A375 (cell line): ENCODE measurements at places on chromosomes 4 and X. TPM values are rescaled to one million over a fixed set of nuclear protein-coding genes. Genes with fewer than 3 reads are reported as not detected.

The GABRB1 gene
- not detected in 2 replicates for total RNA-seq

The MAGEA9B gene
- not detected in 2 replicates for total RNA-seq

The NHS gene
- 9.5 and 11.5 TPM in 2 replicates for total RNA-seq

The USP27X gene
- total RNA-seq, result 0.68 and 1.6 TPM in 2 replicates

The S100P gene
- total RNA-seq, result 10.4 and 20.1 TPM in 2 replicates

The ETDA gene
- total RNA-seq, result not detected in 2 replicates

The GLOD5 gene
- not detected in 2 replicates for total RNA-seq

The RS1 gene
- not detected in 2 replicates for total RNA-seq

The TRIM75 gene
- total RNA-seq, result not detected in 2 replicates

The HPF1 gene
- 13.4 and 15.6 TPM in 2 replicates for total RNA-seq

The LDB2 gene
- total RNA-seq, result not detected in 2 replicates

The CT45A10 gene
- 51.5 and 62.2 TPM in 2 replicates for total RNA-seq

The HCCS gene
- total RNA-seq, result 40.0 and 45.2 TPM in 2 replicates

The GC gene
- total RNA-seq, result not detected in 2 replicates

The UGT2B11 gene
- not detected in 2 replicates for total RNA-seq

The CACNA1F gene
- total RNA-seq, result not detected in 2 replicates

The TSPAN7 gene
- total RNA-seq, result not detected in 2 replicates

The CPZ gene
- 0.16 TPM in 1 of 2 replicates, not detected in the other for total RNA-seq

The HPGD gene
- not detected in 2 replicates for total RNA-seq

The PRDM5 gene
- 2.1 and 3.2 TPM in 2 replicates for total RNA-seq

The PCDH19 gene
- total RNA-seq, result under 0.01 TPM in 1 of 2 replicates, not detected in the other

The ASB12 gene
- not detected in 2 replicates for total RNA-seq

The MAOB gene
- total RNA-seq, result 0.08 TPM in 1 of 2 replicates, not detected in the other

The TGIF2LX gene
- total RNA-seq, result not detected in 2 replicates

The CXCL1 gene
- 31.6 and 32.4 TPM in 2 replicates for total RNA-seq

The CNKSR2 gene
- 17.6 and 21.5 TPM in 2 replicates for total RNA-seq

The STK32B gene
- total RNA-seq, result 28.3 and 31.0 TPM in 2 replicates

The PCDH11X gene
- total RNA-seq, result 0.91 and 1.7 TPM in 2 replicates
